MCF 10A (cell line): ENCODE measurements at places on chromosomes 1 and 21.
A peak's percentile ranks its signal among the peaks of the same experiment; 100 is the strongest.

- no peak for DNase-seq
Measured at GRCh38 chr21:34154878-34155277, 81.5 kb downstream of the MRPS6 start.

- DNase-seq: no peak
Measured at GRCh38 chr1:119490925-119491324, 16.1 kb upstream of the HSD3B1 start.

DNA sequence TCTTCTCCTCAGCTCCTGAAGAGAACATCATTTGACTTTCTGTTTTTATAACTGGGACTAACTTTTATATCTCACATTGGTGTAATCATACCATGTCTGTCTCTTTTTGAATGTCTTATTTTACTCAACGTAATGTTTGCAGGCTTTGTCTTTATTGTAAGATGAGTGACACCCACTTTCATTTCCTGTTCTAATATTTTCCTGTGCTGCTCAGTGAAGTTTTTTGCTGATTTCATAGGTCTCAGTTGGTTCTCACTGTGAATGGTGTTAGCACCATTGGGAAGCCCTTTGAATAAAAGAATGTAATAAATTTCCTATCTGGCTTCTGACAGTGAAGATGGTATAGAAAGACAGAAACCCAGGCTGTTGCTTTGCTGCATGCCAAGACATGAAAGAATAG is 84.0 kb downstream of the RAVER2 start:
- DNase-seq: no peak

DNA sequence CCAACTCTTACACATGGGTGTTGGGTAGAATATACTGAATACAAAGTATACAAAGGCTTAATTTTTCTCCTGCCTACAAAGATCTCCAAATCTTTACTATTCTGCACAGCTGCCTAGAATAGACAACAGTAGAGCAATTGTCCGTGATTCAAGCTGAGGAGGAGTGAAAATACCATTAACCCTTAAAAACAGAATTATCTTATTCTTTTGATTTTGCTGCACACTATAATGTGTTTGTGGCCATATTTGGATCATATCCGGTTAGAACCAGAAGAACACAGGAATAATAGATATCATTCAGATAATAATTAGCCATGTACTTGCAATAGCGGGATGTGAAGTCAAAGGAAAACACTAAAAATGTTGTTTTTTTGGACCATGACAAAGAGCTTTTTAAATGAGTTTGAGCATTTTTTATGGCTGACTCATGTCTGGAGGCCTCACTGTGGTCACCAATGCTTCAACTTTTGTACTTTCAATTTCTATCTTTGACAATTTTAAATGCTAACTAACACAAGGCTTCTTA is 197.6 kb upstream of the FOXD3 start:
- peak; percentile 35 for DNase-seq

GRCh38 chr1:20493309-20493708 is 7.3 kb upstream of the CAMK2N1 start:
- DNase-seq: no peak

GRCh38 chr1:77889671-77890070 is 1.2 kb downstream of the NEXN start:
- DNase-seq: peak; percentile 52

GRCh38 chr21:29511096-29511495 is 212.4 kb downstream of the BACH1 start:
- DNase-seq: no peak

- DNase-seq: no peak
Measured at GRCh38 chr1:231058416-231059109, 18.5 kb upstream of the FAM89A start.

GRCh38 chr1:46466477-46467182 is 23.0 kb upstream of the DMBX1 start:
- no peak for DNase-seq

- DNase-seq: no peak
Measured at GRCh38 chr1:181818943-181819342, 242.6 kb downstream of the ZNF648 start.

DNA sequence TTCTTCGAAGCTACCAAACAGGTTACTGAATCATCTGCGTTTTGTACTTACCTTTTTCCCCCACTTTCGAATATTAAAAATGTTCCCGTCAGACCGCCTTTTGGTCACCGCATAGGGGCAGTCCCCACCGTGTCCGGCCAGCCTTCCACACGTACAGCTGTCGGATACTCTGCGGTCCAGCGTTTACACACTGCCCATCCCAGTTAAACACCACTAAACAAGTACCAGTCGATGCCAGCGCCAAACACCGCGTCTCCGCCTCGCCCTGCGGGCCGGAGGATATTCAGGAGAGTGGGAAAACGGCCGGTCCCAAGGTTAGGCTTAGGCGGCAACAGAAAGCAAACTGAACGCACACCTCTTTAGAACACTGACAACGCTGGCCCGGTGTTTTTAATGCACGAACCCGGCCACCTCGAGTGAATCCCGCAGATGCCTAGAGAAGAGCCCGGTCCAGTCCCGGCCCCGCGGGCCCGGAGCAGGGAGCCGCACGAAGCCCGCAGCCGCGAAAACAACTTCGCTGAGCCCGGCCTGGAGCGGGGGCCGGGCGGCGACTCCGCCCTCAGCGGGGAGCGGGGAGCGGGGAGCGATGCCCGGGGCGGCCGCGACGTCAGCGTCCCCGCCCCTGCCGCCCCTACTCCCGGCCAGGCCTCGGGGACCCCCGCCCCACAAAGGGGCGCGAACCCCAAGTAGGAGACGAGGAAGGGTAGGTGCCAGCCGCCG is 730 bp upstream of the PHF13 start:
- DNase-seq: peak; percentile 47

DNA sequence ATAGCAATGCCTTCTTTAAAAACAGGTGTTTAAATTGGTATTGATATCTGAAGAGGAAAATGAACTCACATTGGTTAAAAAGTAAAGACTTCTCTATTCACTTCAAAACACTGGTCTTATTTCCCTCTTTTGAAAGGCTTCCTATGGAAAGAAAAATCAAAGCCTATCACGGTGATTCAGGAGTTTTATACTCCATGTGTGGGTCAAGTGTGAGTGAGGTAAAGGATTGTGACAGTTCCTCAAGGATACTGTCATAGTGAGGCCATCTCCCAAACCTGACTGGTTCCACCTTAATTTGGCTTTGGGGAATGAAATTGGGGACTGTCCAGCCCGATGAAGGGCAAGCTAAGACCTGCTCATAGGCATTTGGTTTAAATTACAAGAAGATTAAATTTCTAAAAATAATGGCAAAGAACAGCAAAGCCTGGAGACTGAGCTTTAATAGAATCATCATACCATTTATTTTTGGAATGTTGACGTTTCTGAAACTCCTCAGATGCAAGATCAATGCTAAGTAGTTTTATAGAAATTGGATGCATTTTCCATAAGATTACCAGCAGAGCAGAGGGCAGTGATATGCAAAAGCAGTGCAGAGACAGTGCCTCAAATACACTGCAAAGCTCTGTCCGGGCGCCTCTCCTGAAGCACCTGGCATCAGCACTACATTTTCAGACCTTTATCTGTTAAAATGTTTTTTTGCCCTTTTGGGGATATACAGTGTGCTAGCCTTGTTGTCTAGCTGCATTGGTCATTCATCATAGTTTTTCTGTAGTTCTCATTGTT is 302.1 kb upstream of the SGIP1 start:
- no peak for DNase-seq

GRCh38 chr1:100861379-100861778 is 33.3 kb downstream of the EXTL2 start:
- peak; percentile 52 for DNase-seq

DNA sequence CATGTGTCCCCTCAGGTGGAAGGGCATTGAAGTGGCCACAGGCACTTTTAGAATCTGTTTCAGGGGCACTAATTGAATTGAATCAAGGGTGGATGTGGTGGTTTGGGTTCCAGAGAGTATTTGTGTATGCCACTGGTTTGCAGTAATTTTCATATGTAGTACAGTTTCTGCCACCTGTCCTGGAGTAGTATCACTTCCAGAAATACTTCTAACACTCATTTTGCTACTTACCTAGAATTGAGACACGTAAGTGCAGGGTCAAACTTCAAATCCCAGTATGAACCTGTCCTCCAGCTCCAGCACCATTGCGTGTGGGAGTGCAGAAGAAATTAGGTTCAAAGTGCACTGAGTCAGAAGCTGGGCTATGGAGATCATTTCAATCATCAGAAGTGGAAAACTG is 26.8 kb downstream of the RSPH1 start:
- no peak for DNase-seq

GRCh38 chr1:25831569-25832196 is 11.9 kb downstream of the MTFR1L start:
- no peak for DNase-seq

- DNase-seq: no peak
Measured at GRCh38 chr21:38743772-38744529, 61.8 kb upstream of the ETS2 start.

DNA sequence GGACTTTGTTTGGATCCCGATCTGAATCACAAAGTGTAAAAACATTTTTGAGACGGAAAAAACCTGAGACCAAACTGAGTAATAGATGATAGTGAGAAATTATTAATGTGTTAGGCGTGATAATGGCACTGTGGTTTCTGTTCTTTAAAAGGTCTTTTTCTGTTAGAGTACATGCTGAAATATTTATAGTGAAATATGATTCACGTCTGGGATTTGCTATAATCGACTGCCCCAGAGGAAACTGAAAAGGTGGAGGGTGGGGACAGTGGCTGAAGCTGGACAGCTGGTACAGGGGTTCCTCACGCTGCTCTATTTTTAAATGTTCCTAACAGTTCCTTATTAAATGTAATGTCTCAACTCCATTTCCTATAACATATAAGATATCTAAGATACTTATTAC is 11.2 kb downstream of the URB1 start:
- no peak for DNase-seq

DNA sequence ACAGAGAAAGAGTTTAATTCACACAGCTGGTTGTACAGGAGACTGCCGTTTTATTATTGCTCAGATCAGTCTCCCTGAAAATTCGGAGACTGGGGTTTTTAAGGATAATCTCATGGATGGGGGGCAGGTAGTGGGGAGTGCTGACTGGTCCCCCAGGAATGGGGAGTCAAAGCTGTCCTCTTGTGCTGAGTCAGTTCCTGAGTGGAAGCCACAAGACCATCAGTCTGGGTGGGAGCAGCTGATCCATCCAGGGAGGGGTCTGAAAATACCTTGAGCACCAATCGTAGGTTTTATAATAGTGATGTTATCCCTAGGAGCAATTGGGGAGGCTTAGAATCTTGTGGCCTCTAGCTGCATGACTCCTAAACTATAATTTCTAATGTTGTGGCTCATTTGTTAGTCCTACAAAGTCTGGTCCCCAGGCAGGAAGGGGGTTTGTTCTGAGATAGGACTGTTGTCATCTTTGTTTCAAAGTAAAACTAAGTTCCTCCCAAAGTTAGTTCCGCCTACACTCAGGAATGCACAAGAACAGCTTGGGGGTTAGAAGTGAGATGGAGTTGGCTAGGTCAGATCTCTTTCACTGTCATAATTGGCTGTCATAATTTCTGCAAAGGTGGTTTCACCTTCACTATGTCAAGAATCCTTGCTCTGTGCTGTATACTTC is 50.3 kb downstream of the TRAF5 start:
- no peak for DNase-seq

DNA sequence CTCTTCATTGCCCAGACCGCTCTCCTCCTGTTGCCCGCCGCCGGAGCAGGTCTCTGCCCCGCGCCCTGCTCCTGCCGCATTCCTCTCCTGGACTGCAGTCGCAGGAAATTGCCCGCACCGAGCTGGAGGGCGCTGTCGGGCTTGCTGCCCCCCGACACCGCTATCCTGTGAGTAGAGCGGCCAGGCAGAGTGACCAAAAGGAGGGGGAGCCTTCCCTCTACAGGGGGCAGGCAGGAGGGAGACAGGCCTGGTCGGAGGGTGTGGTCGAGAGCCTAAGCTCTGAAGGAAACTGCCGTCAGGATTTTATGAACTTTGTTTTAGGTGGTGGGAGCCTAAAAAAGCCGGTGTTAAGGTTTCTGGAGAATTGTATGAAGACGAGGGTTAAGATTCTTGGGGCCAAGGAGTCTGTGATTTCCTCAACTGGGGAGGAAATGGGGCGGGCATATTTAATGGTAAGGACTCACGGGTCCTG is 517 bp downstream of the LRIG2 start:
- peak; percentile 52 for DNase-seq

GRCh38 chr1:31595836-31596736 is 19.8 kb downstream of the TINAGL1 start:
- DNase-seq: no peak

GRCh38 chr1:51518033-51518585 is 957 bp downstream of the EPS15 start:
- peak; percentile 52 for DNase-seq

- DNase-seq: no peak
Measured at GRCh38 chr1:209585672-209586071, 2.2 kb downstream of the CAMK1G start.

- DNase-seq: no peak
Measured at GRCh38 chr1:30450818-30451233, 272.6 kb downstream of the MATN1 start.

DNA sequence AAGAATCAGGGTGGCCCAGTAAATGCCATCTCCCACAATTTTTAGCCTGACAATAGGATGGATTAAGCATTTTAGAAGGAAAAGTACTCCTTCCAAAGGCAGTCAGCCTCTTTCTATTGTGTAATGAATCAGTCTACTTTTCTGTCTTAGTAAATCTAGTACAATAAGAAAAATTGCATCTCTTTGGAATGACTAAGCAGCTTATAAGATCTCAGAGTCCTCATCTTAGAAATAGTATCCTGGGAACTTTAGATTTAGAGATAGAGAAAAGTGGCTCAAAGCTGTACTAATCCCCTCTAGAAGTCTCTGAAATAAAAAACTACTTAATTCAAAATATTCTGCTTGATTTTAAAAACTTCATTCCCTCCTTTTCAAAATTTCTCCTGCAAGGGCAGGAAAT is 81.4 kb downstream of the SLC44A5 start:
- DNase-seq: no peak
